ENCODE measurements at places on chromosomes 2 and 18. TPM values are rescaled to one million over a fixed set of nuclear protein-coding genes. Genes with fewer than 3 reads are reported as not detected.

Gene CRYGD
- not detected for total RNA-seq

GRCh38 chr2:18788592-18788991 lies 199.2 kb upstream of the NT5C1B start:
- DNase-seq: no peak

GRCh38 chr2:74939919-74940812 lies 18.3 kb upstream of the POLE4 start:
- DNase-seq: no peak

DNA sequence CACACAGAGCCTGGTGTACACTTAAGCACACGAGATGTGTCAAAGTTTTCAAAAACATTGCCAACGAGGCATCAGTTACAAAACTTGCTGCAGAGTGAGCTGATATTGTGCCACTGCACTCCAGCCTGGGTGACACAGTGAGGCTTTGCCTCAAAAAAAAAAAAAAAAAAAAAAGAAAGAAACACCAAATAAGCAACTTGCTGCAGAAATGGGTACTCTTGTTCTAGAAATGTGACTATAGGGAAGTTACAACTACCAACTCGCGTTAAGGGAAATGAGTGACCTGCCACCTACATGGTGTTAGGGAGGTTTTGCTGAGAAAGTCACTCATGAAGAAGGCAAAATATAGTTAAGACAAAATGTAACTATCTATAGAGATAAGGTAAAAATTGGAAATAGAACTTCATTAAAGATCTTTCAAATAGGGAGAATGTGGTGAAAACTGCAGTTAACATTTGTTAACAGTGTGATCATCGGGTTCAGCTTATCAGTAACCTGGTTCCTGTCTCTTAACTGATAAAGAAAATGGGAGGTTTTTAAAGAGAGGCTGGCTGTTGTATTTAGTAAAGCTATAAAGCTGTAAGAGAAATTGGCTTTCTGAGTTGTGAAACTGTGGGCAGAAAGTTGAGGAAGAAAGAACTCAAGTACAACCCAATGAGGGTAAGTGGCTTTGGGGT lies at the start of gene IL1RL1:
Gene IL1RL1, plus strand, starts transcription at position 600 of the 677 bp plus-strand sequence. CDS start 26,702 bp downstream, outside the sequence.
- no peak for DNase-seq

DNA sequence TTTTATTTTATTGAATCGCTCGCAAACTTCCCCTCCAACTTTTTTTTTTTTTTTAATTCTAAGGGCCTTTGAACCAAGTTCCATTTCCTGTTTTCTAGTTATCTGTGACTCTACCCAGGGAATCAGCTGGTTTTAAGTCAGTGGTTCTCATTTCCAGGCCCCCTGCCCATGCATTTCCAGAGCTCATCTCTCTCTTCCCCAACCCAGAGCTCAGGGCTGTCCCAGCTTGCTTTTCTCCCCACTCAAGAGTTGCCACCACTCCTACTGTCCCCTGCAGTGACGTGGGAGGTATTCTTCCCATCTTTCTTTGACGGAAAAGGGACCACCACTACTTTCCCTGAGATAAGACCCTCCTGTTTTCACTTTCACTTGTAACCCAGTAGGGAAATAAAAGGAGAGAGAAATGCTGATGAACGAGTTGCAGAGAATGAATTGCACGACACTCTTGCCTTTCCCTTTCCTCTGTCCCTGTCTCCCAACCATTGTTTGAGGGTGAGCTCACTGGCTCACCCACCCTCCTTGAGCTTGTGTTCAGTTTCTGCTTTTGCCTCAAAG lies 42.1 kb downstream of the TET3 start:
- DNase-seq: no peak

All from uterus (tissue), 4 donors.